ENCODE measurements at places on chromosomes 3 and 15.

DNA sequence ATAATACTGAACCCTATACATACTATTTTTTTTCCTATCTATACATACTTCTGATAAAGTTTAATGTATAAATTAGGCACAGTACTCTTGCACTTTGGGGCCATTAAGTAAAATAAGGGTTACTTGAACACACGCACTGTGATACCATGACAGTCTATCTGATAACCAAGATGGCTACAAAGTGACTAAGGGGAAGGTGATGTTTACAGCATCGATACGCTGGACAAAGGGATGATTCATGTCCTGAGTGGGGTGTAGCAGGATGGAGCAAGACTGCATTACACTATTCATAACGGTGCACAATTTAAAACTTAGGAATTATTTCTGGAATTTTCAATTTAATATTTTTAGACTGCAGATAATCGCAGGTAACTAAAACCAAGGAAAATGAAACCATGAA, 30.0 kb upstream of the SLC2A2 start:
- DNase-seq = no peak

GRCh38 chr3:168990134-168990533, 673.4 kb downstream of the MECOM start:
- no peak for DNase-seq

GRCh38 chr3:113249111-113249510, 37.8 kb downstream of the BOC start:
- DNase-seq = no peak

GRCh38 chr3:120795017-120795648, 52.6 kb downstream of the GTF2E1 start:
- DNase-seq = no peak

DNA sequence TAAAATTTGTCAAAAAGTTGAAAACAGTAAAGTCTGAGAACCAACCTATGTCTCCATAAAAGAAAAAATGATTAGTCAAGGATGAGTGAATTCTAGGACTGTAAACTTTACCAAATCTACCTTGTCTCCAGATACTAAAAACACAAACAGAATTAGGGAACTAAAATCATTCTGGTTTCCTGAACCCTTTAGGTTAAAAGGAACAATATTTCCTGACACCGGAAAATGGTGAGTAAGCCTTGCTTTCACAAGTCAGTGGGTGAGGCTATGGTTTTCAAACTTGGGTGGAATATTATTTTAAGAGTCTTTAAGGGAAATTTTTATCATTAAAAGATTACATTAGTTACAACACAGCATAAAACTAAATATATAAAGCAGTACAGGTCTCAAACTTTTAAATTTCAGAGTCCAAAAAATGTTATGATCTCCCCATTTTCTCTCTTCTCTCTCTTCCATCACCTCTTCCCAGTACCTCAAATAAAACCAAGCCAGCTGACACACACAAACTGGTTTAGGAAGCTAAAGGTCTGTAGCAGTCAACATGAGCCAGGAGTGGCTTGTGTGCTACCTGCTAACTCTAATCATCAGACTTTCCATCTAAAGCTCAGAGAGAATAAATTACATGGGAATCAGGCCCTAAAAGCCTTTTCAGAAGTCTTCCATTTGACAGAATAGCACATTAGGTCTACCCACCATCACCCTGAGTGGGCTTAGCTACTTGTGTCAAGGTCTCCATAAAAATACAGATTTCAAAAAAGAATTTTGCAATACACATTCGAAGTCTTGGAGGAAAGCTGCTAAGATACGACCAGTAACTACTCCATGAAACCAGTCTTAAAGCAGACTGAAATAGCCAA, 2.2 kb downstream of the SLC12A6 start:
- no peak for DNase-seq

DNA sequence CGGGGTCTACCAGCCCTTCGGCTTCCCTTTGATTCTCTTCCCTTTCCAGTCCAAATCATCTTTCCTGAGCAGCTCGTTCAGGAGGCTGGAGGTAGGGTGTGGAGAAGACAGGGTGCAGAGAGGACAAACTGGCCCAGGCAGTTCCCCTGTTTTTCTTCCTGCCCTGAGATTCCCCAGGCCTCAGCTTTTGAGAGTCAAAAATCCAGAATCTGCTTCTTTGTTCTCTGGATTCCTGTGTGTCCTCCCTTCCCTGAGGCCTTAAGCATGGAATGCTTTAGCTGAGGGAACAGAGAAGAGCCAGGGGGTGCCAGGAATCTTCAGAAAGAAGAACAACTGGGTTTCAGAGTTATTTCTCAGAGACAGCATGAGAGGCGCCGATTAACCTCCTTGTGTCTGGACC, 26.7 kb upstream of the LRTM1 start:
- DNase-seq = no peak

GRCh38 chr3:108328821-108329486, 32.6 kb downstream of the HHLA2 start:
- DNase-seq = no peak
